ENCODE measurements at places on chromosomes 5 and 9. TPM values are rescaled to one million over a fixed set of nuclear protein-coding genes. Genes with fewer than 3 reads are reported as not detected.

The C1QTNF3 gene
- total RNA-seq: 3.8 TPM

The FGF18 gene
- not detected for total RNA-seq

The PCDHB10 gene
- total RNA-seq: not detected

The ORM2 gene
- not detected for total RNA-seq

The PDE6A gene
- not detected for total RNA-seq

The TAF11L10 gene
- total RNA-seq: not detected

The LRRC19 gene
- total RNA-seq: not detected

The SV2C gene
- 0.26 TPM for total RNA-seq

The FAM78A gene
- total RNA-seq: 80.0 TPM

The OLFML2A gene
- not detected for total RNA-seq

The FABP6 gene
- total RNA-seq: not detected

The CCDC152 gene
- total RNA-seq: 6.9 TPM

The NHP2 gene
- total RNA-seq: 168 TPM

The C9orf50 gene
- not detected for total RNA-seq

The KIF24 gene
- total RNA-seq: 13.6 TPM

The MLANA gene
- total RNA-seq: not detected

The MELK gene
- 69.6 TPM for total RNA-seq

The ZDHHC11B gene
- not detected for total RNA-seq

The KIF4B gene
- total RNA-seq: not detected

The FBLL1 gene
- not detected for total RNA-seq

The BTNL8 gene
- total RNA-seq: not detected

The CEL gene
- 1.7 TPM for total RNA-seq

The ECSCR gene
- total RNA-seq: 0.28 TPM

The PCDHB2 gene
- not detected for total RNA-seq

The BHMT2 gene
- total RNA-seq: not detected

The TYRP1 gene
- total RNA-seq: not detected

The MTX3 gene
- total RNA-seq: 39.8 TPM

The ANKDD1B gene
- total RNA-seq: not detected

The DNAI1 gene
- total RNA-seq: not detected

The GZMA gene
- total RNA-seq: 927 TPM

The NAIP gene
- 7.2 TPM for total RNA-seq

The ANKRD33B gene
- 6.8 TPM for total RNA-seq

The FBP2 gene
- total RNA-seq: not detected

The TAF7 gene
- 57.3 TPM for total RNA-seq

The MGAT4B gene
- total RNA-seq: 100 TPM

The CARTPT gene
- not detected for total RNA-seq

The FAM169A gene
- total RNA-seq: 4.5 TPM
